Effector memory CD4-positive, alpha-beta T cell (primary cell): ENCODE measurements at places on chromosomes 6 and 20.

GRCh38 chr6:47303342-47303741 is 6.4 kb downstream of the TNFRSF21 start:
- no peak for DNase-seq

DNA sequence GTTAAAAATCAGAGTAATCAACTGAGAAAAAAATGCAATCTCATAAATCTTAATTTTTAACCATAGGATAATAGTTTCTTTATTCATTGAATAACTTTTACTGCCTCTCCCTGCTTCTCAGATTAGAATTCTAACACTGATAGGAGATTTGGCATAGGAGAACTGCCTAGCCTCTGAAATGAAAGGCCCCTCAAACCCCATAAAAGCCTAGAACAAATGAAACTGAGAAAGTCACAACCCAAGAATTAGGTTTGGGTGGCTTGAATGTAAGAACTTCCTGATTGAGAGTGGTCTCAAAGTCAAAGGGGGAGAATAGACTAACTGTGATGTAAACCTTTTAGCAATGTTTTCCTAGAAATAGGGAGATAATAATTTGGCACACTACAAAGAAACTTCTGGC is 52.2 kb downstream of the SAMD5 start:
- DNase-seq, result no peak

DNA sequence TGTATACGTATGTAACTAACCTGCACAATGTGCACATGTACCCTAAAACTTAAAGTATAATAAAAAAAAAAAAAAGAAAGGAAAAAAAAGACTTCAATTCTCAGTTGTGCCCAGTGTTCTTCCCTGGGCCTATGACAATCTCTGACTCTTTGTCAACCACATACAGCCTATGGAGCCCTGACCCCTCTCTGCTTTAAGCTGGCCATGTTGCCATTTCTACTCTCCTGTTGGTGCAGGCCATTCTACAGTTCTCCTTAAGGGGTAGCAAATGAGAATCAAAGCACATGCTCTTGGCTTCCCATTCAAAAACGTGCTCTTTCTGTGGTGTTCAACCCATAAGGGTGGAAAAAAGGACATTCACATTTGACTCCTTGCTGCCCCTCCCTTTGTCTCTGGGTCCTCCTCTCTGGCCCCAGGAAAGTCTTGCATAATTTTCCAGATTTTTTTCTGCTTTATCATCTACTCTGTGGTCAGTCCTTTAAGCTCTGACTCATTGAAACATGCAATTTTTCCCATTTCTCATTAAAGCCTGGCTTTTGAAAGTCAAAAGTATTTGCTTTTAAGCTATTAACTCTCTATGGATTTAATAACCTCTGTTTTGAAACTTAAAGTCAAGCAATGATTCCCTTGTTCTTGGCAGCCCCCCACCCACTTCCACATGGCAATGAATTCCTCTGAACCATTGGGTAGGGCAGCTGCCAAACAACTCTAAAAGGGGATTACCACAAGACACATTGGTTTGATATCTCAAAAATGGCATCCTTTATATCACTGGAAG is 208.6 kb upstream of the MCHR2 start:
- DNase-seq, result no peak

DNA sequence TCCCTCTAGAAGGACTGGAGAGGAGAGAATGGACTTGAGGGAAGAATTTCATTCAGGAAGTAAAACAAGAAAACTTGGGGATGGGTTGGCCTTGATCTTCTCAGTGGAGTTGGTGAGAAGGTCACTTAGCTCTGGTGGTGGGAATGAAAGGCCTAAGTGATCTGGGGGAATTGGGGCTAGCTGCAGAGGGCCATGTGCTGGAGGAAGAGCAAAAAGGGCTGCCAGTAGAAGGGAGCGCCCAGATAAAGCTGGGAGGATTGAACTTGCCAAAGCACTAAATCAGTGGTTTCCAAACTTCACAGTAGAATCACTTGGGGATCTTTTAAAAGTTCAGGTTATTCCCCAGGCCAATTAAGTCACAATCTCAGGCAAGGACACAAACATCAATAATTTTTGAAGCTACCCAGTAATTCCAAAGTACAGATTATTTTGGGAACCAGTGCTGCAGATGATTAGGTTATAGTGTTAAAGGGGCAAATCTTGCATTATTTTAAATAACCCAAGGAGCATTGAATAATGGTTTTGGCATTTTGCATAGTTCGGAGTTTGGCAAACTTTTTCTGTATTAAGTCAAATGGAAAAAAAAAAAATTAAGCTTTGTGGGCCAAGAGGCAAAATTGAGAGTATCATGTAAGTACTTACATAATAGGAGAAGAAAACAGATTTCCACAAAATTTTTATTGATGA is 36.5 kb upstream of the RFPL4B start:
- DNase-seq, result no peak

DNA sequence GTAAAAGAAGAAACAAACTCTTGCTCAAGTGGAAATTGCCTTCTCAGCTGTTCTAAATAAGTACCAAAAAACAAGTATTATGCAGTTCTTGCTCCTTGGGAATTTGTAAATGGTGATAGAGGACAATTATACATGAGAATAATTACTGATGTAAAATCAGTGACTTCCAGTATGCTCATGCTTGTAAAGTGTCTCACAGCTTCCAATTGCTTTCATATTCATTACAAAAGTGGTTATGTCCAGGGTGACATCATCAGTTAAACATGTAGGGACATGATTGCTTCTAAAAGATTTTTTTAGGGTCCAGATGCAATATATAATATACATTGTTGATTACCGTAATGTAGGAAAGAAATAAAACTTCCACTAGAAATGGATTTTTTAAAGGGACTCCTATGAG is 122.8 kb upstream of the B3GAT2 start:
- DNase-seq, result no peak

DNA sequence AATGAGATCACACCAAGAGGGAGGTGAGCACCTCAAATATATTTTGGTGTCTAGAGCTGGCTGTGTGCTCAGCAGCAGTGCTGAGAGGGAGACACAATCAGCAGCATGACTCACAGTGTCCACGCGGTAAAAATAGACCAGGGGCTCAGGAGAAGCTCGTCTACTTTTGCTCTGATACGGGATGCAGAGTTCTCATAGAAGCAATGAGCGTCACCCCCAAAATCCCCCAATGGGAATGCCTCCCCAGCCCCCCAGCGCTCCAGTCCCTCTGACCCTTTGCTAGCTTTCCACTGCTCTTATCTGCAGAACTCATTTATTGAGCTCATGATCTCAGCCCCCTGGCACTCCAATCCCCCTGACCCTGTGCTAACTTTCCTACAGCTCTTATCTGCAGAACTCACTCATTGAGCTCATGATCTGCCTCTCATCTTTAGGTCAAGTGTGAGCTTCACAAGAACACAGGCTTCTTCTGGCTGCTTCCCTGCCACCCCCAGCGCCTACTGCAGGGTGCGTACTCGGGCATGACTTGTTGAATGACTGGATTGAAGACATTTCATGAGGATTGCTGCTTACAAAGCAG is 34.0 kb downstream of the SYNDIG1 start:
- DNase-seq, result no peak

DNA sequence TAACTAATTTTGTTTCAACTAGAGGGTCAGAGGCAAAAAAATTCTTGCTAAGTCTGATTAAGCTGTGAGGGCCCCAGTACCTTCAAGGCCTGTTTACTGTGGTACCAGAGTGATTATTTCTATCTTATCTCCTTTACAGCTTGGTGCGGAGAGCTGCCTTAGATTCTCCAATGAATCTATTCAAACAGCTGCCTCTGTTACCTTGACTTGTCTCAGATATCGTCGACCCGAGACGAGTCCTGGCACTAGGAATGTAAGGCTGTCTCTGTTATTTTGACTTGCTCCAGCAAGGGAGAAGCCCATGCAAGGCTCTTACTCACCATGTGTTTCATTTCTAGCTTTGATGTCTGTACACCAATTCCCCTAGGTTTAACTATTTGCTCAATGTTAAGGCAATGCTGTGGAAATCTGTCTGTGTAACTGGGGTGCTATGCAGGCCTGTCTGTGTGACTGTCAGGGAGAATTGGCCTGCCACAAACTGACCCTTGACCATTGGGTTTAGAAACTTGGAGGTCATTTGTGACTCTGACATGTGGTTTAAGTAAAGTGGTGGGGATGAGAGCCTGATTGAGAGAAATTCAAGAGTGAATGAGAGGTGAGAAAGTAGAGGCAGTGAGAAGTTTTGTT is 10.4 kb upstream of the FKBPL start:
- no peak for DNase-seq
